ENCODE measurements at places on chromosomes 13 and 19.

DNA sequence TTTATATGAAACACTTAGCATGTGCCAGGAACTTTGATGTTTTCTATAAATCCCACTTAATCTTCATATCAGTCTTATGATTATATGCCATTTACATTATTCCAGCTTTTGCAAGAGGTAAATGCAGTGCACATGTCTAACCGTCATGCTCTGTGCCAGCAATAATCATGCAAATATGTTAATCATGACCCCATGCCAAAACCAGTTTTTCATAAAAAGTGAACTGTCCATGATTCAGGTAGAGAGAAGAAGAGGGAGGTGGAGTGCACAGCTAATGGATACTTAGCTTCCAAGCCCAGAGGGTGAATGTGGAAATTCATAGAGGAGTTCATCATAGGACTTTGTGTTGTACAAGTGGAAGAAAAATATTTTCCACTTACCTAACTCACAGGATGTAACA lies 458.4 kb downstream of the TBC1D4 start:
- DNase-seq = no peak

- DNase-seq = no peak
These were observed 36.5 kb downstream of the WDR87 start for GRCh38 chr19:37869766-37870340.

- DNase-seq = no peak
These were observed 70.5 kb upstream of the ZNF420 start for GRCh38 chr19:37007587-37008220.

GRCh38 chr19:17778968-17779929 lies 15.7 kb upstream of the B3GNT3 start:
- DNase-seq = no peak
